Adrenal gland (tissue), 19 donors: ENCODE measurements at places on chromosomes 7 and 10.

DNA sequence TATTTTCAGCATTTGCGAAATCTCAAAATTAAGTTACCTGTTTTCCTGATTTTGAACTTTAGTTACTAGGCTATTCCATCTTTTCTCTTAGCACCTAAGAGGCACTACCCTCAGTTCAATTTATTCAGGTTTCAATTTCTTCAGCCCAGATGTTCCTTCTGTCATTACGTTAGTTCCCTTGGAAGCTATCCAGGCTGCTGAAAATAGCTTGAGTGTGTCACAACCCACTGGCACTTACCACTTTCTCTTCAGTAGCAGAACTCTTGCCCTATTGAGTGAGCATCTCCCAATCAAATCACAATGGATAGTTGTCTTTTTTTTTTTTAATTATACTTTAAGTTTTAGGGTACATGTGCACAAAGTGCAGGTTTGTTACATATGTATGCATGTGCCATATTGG is 332.7 kb upstream of the LRGUK start:
- peak; percentile 22 for DNase-seq

DNA sequence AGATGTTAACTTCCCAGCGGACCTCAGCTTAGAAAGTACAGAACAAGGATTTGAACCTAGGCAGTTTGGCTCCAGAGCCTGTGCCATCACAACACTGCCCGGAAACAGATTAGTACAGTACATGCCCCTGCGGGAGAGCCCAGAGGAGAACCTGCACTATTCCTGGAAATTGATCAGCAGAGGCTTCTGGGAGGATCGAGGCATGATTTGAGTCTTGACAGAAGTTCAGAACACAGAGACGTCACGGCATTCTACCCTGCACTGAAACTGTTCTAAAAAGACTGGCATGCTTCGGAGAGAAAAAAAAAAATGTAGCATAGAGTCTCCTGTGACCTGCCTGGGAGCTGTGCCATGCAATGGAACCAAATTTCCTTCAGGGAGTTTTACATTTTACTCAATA is 9.2 kb upstream of the IL6 start:
- no peak for DNase-seq

- DNase-seq, result no peak
Observed at GRCh38 chr10:47314416-47314970, 7.8 kb upstream of the GDF2 start.

- no peak for DNase-seq
Observed at GRCh38 chr10:67851186-67851585, 13.2 kb upstream of the DNAJC12 start.

- no peak for DNase-seq
Observed at GRCh38 chr10:110966146-110966545, 46.7 kb downstream of the SHOC2 start.

DNA sequence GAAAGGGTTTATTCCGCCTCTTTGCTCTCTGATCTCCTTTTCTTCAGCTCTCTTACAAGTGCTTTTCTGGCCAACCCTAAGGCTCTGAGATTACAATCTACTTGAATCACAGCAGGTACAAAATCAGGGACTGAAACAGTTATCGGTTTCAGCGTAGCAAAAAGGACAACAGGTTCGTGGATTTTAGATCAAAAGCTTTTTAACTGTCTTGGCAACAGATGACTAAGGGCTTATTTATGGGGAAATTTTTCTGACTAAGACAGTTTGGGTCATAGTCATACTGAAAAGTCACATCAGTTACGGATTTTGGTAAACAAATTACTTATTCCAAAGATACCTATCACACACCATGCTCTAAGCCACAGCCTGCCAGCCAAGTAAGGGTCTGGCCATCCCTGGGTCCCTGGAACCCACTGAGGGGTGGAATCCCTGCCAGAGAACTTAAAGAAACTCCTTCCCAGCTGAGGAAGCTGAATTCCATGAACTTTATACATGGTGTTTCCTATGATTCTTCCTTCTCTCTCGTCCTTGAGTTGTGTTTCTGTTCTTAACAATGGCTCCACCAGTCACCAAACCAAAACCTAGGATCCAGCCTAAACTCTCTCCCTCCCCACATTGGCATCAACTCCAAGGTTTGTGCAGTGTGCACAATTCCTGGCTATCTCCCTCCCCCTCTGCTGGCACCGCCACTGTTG is 169.3 kb downstream of the FAM107B start:
- DNase-seq, result no peak

GRCh38 chr7:121282129-121282528 is 46.7 kb upstream of the WNT16 start:
- no peak for DNase-seq

- DNase-seq, result no peak
Observed at GRCh38 chr7:150356265-150356897, 12.2 kb upstream of the REPIN1 start.

- DNase-seq, result no peak
Observed at GRCh38 chr7:141133646-141134045, 59.8 kb downstream of the TMEM178B start.

DNA sequence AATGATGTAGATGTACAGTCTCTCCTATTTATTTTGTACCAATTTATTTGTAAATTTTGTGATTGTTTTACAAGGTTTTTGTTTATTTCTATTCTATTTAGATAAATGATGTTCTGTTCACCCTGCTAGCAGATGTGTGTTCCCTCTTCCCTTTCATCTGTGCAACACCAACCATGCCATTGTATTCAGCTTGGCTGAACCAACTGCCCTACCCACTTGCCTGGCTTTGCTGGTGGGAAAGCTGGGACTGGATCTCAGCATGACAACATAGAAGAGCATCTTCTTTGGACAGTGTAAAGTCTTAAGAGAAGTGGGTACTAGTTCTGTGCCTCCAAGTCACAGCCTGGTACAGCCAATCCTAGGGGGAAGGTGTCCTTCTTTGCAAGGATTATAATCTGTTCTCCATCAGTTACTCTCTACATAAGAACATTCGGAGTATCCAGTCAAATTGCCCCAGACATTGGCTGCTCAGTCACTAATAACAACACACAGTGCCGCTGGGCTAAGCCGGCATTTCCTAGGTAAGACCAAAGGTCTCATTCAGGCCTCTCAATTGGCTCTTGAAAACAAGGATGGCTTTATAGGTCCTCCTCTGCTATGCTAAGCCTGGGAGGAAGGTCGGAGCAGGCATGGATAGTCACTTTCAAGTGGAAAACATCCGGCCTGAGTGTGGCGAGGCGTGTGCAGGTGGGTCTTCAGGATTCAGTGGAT is 109.7 kb downstream of the NT5C2 start:
- no peak for DNase-seq
